ENCODE measurements at places on chromosomes 4 and X. TPM values are rescaled to one million over a fixed set of nuclear protein-coding genes. Genes with fewer than 3 reads are reported as not detected.

The SSX3 gene
- total RNA-seq = not detected

The SMIM43 gene
- total RNA-seq = under 0.01 TPM

The TLR7 gene
- under 0.01 TPM for total RNA-seq

The ASB12 gene
- total RNA-seq = 0.81 TPM

The LYAR gene
- 3.5 TPM for total RNA-seq

The ASB9 gene
- total RNA-seq = 27.2 TPM

The DCHS2 gene
- total RNA-seq = under 0.01 TPM

The FAM184B gene
- total RNA-seq = not detected

The CSAG2 gene
- not detected for total RNA-seq

The TCEAL9 gene
- total RNA-seq = 4.0 TPM

The MTMR1 gene
- 13.5 TPM for total RNA-seq

The DIPK2B gene
- total RNA-seq = under 0.01 TPM

The CUL4B gene
- 8.1 TPM for total RNA-seq

The UGT8 gene
- 0.27 TPM for total RNA-seq

The C4orf50 gene
- under 0.01 TPM for total RNA-seq

The ANKRD37 gene
- 4.3 TPM for total RNA-seq

The CT45A3 gene
- total RNA-seq = not detected

The NRK gene
- not detected for total RNA-seq

The CXCL6 gene
- total RNA-seq = under 0.01 TPM

The KDM6A gene
- total RNA-seq = 28.0 TPM

The CD38 gene
- 29.9 TPM for total RNA-seq

The HSFX4 gene
- not detected for total RNA-seq

The TRIM2 gene
- 5.7 TPM for total RNA-seq
